ENCODE measurements at places on chromosomes 4 and X.

GRCh38 chr4:154164931-154165839, 326.4 kb downstream of the DCHS2 start:
- no peak for DNase-seq

GRCh38 chr4:72084587-72085011, 52.8 kb downstream of the NPFFR2 start:
- no peak for DNase-seq

GRCh38 chrX:78357342-78358055, 30.1 kb upstream of the CYSLTR1 start:
- no peak for DNase-seq

DNA sequence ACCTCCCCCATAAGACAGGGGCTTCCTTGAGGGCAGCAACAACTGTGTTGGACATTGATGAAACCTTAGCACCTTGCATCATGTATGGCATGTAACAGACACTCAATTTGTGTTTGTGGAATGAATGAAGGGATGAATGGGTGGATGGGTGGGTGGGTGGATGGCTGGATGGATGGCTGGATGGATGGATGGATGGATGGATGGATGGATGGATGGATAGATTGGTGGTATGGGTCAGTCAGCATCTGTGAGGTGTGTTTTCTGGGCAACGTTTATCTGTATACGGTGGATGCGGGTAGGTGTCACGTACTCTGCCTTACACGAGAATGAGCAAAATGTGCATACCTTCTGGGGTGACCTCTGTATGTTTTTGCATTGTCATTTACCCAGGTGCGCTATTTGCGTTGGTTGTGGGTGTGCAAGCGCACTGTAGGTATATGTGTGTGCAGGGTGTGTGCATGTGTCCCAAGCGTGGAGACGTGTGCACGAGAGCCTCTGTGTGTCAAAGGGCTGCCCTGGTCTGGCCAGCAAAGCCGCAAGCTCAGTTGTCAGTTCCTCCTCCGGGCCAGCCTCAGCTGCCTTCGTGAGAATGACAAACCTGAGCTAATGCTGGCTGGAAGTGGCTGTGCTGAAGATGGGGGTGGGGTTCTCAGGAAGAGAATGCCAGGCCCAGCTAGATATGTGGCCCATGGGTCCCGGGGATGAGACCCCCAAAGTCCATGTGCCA, 26.5 kb downstream of the ELF4 start:
- no peak for DNase-seq

DNA sequence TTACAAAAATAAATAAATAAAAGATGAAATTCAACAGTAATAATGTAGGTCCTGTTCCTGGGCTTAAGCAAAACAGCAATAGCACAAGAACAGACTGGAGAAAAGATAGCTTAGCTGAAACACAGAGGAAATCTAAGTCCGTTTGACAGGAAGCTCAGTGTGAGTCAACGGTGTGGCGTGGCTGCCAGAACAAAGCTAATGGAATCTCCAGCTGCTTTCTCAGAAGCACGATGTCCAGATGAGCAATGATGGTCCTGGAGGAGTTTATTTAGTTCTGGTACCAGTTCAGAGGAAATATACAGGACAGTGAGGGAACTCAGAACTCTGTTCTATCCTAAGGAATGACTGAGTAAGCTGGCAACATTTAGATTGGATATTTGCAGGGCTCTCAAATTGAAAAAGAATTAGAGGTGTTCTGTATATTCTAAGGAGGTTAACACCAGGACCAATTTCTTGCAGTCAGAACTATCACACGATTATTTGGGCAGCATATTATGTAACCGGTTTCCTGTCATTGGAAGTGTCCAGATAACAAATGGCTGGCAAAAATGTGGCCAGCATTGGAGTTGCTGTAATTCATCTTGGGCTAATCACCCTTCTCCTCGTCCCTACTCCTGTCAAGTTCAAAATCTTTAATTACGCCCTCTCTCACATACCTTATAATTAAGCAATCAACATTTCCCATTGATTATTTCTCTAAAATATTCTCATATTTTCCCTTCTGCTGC, 12.7 kb downstream of the GAB3 start:
- DNase-seq: no peak

DNA sequence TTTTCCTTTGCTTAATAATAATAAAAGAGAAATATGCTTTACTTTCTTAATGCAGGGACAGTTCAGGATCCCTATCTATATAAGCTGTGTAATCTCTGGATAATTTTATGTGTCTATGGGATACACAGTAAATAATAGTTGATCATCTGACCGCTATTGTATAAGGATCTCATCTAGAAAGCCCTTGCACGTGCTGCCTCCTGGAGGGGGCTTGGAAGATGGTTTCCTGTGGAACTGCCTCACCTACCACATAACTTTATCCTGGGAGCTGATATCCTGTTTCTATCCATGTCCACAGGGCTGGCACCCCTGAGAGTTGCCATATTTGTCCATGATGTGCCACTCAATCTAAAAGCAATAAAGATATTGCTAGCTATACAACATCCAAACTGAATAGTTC, 139.3 kb upstream of the FRMPD4 start:
- DNase-seq: no peak

- DNase-seq: no peak
These were observed 236.9 kb upstream of the CTSO start for GRCh38 chr4:156190615-156191014.

DNA sequence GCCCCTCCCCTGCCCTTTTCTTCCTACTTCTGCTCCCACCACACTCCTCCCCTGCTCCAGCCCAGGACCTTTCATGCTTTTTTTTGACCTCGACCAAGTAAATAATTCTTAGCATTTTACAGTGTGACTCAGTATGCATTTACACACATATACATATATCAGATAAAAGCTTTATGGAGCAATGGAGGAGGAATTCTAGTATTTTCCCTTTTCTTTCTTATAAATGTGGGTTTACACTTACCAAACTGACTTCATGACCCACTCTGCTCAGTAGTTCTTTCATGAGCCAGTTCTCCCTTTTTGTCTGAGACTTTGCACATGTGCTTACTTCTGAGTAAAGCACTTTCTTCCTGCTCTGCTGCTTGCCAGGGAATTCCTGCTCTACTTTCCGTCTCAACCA, 111.8 kb upstream of the H2AZ1 start:
- no peak for DNase-seq

DNA sequence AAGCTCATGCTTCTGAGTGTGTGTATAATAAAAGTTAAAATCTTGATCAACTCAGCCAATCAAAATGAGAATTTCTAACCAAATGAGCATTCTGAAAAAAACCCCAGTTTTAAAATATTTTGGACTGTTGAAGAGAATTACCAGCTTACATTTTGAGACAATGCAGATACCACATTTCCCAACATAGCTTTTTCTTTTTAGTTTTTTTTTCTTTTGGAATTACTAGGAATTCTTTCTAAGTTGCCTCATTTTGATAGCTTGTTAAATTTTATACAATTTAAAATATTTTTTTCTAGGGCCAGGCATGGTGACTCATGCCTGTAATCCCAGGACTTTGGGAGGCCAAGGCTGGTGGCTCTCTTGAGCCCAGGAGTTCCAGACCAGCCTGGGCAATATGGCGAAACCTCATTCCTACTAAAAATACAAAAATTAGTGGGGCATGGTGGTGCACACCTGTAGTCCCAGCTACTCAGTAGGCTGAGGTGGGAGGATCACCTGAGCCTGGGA, 2.2 kb downstream of the RP2 start:
- no peak for DNase-seq

DNA sequence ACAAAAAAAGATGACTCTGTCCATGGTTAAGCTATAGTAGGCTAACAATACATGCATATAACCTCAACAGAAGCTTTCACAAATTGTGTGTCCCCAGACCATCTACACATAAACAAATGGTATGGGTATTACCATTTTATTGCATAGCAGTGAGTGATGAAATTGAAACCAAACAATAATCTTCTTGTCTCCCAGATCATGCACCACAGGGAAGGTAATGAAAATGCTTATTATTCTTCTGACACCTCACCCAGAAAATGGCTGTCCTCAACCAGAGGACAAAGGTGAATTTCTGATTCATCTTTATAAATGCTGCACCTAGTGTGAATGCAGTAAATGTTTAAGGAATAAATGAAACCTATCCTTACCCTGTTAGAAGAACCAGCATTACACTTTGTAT, 8.0 kb downstream of the PRSS12 start:
- DNase-seq: no peak

- DNase-seq: no peak
These were observed 37.2 kb upstream of the CYP2U1 start for GRCh38 chr4:107894138-107894603.

DNA sequence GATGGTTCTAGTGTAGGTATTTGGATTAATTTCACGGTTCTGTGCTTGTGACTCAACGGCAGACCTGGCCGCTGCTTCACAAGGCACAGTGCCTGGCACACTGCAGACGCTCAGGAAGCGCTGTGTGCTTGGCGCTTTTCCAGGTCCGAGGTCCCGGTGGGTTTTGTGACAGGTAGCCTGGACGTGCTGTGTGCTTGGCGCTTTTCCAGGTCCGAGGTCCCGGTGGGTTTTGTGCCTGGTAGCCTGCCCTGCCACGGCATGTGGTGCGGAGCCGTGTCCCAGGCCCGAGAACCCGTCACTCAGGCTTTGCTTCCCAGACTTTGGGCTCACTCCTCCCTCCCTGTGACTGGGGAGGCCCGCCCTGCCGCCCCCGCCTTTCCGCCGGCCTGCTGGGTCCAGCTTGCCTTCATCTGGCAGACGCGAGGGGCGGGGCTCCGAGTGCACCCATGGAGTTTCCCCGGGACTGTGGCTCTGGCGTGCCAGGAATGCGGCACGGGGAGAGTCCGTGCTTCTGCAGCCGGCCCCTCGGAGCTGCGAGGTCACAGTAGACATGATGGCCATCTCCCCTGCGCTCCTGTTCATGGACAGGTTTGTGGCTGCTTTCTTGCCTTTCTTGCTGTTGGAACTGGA, 44.2 kb downstream of the TBC1D14 start:
- no peak for DNase-seq

- no peak for DNase-seq
These were observed 627.9 kb downstream of the IQCM start for GRCh38 chr4:149187726-149188125.

DNA sequence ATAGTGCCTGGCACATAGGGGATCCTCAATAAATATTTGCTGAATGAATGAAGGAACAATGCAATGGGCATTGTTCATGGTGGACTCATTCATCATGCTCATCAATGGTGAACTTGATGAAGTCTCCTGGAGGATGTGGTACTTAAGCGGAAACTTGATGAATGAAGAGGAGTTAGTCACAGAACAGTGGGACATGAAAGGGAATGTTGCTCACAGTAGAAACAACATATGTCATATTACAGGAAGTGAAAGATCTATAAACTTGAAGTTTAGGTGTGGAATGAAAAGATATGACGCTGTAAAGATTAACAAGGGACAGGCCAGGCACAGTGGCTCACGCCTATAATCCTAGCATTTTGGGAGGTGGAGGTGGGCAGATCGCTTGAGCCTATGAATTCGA, 224.1 kb downstream of the PPP3CA start:
- DNase-seq: no peak

All from NCI-H1105 (cell line).